ENCODE measurements at places on chromosomes 4 and X.

DNA sequence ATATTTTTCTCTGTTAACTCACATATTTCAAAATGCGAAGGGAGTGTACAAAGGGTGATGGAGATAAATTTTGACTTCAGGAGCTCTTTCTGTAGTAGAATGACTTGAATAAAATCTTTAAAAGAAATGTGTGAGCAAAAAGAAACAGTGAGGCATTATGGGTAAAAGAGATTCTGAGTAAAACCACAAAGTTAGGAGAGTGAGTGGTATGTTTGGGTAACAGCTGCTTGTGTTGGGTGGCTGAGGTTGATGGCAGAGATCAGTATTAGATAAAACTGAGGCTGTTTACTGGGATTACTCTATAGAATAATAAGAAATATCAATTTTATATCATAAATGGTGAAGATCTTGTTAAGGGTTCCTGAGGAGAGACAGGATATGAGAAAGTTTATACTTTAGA lies 434.2 kb upstream of the AMOT start:
- DNase-seq: no peak

DNA sequence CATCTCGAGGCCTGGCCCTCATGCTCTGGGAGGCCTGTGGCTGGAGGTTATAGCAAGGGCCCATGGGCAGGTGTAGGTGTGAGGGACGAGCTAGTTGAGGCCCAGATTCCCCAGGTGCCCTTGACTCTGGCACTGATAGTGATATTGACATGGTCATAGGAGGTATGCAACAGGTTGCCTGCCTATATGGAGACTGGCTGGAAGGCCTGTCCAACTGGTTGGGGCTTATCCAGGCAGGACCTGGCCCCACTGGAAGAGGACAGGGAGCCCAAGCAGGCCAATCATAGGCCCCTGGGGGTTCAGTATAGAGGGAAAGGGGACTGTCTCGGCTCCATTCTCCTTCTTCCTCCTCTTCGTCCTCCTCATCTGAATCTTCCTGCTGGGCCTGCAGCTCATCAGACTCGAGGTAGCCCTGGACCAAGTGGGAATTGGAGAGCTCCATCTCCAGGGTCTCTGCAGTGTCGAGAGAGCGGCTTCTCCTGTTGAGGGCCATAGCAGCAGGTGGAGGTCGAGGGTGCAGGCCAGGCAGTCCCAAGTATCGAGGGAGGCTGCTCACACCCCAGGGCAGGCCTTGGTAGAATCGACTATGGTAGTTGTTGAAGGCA lies 15.3 kb downstream of the AMER1 start:
- no peak for DNase-seq

DNA sequence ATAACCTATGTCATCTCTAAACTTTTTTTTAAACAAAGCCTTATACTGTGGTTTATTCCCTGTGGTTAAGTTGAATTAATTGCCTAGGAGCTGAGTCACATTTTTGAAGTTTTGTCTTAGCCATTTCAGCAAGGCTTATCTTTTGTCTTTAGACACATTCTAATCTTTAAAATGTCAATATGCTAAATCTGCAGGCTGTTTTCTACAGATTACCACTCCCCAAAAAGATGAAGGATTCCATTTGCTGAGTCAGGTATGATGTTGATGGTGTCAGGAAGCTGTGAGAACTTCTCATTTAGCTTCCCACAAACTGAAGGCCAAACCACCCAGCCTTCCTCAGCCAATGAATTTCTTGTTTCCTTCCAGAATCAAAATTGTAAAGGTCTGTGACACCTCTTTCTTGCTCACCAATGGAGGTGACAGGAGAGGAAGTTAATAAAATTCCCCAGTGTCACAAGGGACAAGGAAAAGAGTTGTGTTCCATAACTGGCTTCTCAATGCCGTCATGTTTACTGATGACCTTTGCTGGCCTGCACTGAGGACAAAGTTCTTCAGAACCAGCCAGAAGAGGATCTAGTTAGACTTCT lies 3.7 kb upstream of the CXCL6 start:
- DNase-seq: no peak

- DNase-seq: no peak
Measured at GRCh38 chr4:146975527-146975926, 29.9 kb upstream of the TTC29 start.

DNA sequence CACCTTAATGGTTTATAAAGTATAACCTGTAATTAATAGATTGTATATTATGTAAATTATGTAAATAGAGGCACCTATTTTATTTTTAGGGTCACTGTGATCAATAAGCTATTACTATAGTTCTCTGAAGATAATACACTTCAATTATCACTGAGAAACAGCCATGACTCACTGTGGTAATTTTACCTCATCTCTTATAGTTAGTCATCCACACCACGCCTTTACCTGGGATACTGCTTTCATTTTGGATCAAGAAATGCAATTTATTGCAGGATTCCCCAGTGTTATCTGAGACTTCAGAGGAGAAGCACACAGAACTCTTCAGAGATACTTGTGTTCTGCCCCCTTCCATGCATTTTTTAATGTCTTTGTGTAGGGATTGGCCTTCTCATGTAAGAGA lies 348.1 kb upstream of the ATOH1 start:
- no peak for DNase-seq

DNA sequence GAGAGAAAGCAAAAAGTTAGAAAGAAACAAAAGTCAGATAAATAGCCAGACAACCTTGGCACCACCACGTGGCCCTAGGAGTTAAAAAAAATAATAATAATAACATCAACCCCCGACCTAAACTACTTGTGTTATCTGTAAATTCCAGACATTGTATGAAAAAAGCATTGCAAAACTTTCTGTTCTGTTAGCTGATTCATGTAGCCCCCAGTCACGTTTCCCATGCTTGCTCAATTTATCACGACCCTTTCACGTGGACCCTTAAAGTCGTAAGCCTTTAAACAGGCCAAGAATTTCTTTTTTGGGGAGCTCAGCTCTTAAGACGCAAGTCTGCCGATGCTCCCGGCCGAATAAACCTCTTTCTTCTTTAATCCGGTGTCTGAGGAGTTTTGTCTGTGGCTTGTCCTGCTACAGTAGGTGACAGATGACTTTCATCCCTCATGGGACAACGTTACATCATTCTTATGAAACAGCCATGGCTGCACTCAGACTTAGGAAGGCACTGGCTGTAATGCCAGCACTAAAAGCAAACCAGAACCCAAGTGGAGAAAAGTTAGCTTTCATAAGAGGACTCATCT lies 520 bp downstream of the ACOX3 start:
- no peak for DNase-seq

GRCh38 chrX:148501386-148502066 lies 1.1 kb downstream of the AFF2 start:
- DNase-seq: no peak

DNA sequence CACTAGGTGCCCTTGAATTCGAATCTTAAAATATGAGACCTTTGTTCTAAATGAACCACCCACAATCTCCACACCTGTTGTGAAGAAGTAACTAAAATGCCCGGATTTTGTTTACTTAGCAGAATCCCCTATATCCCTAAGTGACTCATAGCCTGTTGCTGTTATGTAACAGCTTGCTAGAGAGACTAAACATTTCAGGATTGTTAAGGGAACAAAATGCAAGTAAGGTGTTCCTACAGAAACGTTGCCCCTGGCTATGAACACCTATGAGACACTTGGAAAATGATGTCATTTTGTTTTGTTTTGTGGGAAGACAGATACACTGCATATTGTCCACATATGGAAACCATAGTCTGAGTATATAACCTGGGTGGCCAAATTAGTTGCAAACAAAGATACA lies 24.2 kb upstream of the MXRA5 start:
- DNase-seq: no peak

DNA sequence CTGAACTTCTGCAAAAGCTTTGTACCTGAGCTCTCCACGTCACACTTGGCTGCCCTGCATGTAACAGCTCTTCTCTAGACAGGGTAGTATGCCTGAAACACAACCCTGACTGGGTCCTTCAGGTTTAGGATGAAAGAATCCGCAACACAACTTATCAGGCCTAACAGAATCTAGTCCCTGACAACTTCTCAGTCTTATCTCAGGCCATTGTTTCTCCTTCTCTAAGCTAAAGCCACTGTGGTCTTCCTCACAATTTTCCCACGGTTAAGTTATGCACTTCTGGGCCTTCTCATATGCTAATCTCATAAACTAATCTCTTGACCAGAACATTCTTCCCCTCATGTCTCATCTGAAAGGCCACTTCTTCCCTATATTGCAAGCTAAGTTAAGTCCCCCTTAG lies 10.8 kb upstream of the TMPRSS11B start:
- no peak for DNase-seq

- no peak for DNase-seq
Measured at GRCh38 chr4:151322570-151322969, 2.8 kb downstream of the SH3D19 start.
